ENCODE measurements at places on chromosomes 4 and X.

DNA sequence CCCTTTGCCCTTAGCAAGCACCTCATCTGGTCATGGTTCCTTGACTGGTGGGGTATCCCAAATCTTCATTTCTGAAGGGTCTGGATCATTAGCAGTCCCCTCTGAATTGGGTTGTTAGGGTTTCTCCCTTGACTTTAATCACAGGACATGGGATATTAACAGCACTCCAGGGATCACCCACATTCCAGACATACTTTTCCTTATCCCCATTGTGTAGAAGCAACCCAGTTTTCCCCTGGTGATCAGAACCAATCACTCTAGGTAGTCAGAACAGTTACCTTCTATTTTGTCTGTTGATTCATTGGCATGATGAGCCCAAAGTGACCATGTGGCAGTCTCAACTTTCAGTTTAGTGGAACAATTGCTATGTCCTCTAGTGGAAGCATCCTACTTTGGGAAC lies 29.1 kb upstream of the GRSF1 start:
- no peak for DNase-seq

- no peak for DNase-seq
These were observed 863.9 kb downstream of the STPG2 start for GRCh38 chr4:97279391-97279790.

GRCh38 chrX:39752815-39753214 lies 344.9 kb downstream of the BCOR start:
- DNase-seq = no peak

DNA sequence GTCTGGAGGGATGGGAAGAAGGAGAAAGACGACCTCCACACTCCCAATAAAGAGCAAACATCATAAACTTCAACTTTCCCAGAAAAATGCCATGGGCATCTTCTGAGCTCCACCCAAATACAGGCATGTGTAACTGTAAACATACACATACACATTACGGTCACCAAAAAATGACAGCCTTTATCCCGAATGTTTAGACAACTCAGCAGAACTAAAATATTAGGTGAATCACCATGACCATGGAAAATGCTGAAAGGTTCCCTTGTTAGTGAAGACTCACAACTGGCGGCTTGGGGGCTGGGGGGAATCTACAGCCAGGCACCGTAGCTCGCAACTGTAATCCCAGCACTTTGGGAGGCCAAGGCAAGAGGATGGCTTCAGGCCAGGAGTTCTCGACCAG lies 33.0 kb downstream of the PRKX start:
- DNase-seq = no peak

DNA sequence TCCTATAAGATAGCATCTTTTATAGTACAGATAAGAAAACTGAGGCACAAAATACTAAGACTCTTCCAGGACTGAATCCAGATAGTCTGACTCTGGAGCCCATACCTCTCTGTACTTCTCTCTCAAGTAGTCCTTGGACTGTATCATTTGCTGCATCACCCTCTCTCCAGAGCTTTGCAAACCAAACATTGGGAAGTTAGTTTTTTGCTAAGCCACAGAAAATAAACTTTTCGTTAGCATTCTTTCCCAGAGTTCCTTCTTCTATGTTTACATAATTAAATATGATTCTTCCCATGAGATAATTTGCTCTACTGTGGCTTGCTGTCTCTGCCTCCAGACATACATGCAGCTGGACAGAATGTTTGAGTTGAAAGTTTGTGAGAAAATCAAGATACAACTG lies 22.0 kb downstream of the PPEF2 start:
- no peak for DNase-seq

DNA sequence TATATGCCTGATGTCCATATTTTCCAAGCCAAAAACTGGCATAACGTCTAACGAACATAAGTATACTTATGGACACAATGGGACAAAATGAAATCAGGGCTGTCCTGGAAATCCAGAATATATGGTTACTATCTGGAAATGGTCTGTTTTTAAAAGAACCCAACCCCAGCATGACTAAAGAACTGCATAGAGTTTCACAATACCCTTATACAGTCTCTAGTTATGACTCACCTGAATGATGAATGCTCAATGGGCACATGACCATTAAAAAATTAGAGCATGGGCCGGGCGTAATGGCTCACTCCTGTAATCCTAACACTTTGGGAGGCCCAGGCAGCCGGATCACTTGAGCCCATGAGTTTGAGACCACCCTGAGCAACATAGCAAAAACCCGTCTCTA lies 31.8 kb downstream of the AMMECR1 start:
- peak; percentile 69 for DNase-seq

DNA sequence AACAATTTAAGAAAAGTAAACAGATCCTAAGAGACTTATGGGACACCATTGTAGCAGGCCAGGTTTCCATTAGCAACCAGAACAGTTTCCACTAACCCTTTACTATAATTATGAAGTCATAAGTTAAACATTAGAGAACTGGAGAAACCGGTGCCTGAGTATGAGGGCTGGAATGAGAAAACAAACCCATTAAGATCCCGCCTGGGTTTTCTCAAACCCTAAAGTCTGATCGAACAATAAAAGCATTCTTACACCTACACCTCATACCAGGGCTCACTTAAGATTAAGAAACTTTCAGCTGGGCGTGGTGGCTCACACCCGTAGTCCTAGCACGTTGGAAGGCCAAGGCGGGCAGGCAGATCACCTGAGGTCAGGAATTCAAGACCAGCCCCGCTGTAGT lies 13.7 kb upstream of the DHX15 start:
- DNase-seq = no peak
